ENCODE measurements at places on chromosomes 6 and 20. TPM values are rescaled to one million over a fixed set of nuclear protein-coding genes. Genes with fewer than 3 reads are reported as not detected.
A peak's percentile ranks its signal among the peaks of the same experiment; 100 is the strongest.

PACSIN1 gene
- 0.67 TPM for total RNA-seq

DNA sequence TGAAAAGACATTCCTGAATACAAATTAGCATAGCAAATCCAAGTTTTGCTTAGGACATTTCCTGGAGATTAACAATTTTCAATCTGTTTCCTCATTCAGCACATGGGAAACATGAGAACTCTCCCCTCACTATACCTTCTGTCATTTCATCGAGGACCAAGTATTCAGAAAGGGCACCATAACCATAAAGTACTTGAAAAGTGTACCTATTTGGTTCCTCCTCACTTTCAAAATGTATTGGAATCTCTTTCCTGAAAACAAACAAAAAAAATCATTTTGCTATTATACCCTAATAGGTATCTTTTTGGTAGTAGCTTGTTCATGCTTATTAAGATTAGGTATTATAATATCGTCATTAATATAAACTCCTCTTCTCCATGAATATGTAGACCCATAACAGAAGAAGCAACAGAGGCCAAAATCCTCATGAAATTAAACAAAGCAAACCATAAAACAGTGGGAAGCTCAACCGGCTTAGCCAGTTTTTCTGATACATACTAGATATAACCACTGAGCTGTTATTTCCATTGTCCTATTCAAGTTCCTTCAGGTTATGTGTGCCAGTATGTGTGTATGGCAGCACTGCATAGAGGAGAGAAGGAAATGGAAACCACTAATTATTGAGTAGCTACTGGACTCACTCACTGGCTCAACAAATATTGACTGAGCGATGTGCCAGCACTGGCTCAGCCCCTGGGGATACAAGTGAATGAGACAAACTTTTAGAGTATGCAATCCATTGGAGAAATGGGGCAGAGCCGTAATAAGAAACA lies 274.0 kb downstream of the MAFB start:
- DNase-seq, result peak; percentile 40

DNA sequence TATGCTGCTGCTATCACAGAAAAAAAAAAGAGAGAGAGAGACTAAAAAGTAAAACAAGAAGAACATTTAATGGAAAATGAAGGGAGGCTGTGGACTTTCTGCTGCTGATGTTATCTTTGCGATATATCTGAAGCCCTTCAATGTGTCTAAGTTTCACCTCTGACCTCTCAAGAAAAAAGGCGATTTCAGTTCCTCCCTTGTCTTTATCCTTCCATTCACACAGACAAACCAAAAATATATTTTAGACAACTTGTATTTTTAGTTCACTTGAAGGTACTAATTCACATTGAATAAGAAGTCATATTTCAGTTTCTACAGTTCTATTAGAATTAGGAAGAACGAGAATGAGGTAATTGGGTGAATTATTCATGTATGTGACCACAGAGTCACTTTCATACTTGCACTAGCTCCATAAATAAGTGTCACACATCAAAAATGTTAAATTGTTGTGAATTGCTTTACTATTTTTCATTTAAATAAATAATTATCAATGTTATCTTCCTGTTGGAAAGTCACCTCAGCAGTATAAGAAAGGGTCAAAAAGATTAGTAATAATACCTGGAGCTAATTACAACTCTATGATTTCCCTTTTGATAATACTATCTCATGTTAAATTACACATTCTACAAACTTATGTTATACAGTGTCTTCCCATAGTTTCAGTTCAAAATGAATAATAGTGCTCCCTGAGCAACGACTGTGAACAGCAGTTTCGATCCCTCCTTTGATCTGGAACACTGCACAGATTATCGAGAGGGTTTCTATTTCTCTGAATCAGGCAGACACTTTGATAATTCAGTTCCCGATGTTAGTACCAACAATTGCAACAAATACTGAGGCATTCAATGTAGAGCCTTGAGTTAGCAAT lies 85.2 kb upstream of the PLCB4 start:
- DNase-seq, result no peak

DNA sequence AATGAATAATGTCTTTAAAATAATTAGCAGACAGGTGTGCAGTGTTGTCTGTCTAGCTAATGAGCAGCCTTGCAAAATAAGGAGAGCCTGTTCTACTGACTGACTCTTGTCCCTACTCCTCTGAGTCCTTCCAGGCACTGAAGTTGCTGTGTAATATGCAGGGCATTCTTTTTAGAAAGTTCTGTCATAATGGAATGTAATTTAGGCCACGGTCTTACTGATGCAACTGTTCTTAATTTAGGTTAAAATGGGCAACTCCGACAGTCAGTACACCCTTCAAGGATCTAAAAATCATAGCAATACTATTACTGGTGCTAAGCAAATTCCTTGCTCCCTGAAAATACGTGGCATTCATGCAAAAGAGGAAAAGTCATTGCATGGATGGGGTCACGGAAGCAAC lies 133.9 kb downstream of the TIAM2 start:
- DNase-seq, result no peak

- no peak for DNase-seq
Observed at GRCh38 chr20:57842720-57843119, 132.9 kb upstream of the PMEPA1 start.

DNA sequence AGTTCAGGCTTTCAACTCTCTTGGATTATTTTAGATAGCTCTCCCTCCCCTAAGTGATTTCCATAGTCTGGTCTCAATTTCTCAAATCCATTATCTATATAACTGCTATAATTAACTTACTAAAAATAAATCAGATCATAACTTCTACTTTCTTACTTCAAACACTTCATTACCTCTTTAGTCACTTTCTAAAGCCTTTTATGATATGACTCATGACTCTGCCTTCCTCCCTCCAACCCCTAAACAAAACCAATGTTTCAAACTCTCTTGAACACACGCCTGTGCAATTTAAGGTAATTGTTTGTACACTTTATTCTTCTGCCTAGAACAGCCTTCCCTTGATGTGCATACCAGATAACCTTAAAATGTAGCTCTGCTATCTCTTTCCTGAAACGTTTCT lies 100.5 kb downstream of the LMBRD1 start:
- DNase-seq, result no peak

- DNase-seq, result no peak
Observed at GRCh38 chr20:57907131-57908000, 197.6 kb upstream of the PMEPA1 start.

GRCh38 chr20:6575912-6576401 lies 191.5 kb upstream of the BMP2 start:
- no peak for DNase-seq

SAMD3 gene
- 1.7 TPM for total RNA-seq

DNA sequence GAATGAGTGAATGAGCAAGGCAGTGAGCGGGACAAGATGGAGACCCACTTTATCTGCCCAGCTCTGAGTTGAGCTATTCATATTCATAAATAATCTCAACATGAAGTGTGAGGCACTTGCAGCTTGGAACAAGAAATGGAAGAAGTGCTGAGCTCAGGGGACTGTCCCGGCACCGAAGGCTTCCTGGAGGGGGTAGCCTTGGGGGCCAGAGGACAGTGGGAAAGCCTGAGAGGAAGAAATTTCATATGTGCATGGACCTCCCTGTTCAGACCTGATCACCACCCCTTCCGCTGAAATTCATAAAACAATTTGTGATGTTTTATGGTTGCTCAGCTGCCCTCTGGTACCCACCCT lies 103.2 kb downstream of the TOX2 start:
- no peak for DNase-seq

DNA sequence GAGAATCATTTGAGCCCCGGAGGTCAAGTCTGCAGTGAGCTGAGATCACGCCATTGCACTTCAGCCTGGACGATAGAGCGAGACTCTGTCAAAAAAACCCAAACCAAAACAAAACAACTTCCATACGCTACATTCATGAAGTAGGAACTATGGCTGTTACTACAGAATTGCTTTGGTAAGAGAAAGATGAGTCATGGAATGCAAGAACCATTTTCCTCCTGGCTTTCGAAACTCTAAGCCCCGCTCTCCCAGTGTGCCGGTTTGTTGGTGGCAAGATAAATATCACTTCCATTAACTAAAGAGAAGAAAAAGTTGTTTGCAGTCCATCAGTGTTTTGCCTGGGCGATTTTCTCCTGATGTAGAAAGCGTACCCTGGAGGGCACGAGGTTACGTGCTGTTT lies 61.3 kb downstream of the ZDHHC14 start:
- no peak for DNase-seq

DNA sequence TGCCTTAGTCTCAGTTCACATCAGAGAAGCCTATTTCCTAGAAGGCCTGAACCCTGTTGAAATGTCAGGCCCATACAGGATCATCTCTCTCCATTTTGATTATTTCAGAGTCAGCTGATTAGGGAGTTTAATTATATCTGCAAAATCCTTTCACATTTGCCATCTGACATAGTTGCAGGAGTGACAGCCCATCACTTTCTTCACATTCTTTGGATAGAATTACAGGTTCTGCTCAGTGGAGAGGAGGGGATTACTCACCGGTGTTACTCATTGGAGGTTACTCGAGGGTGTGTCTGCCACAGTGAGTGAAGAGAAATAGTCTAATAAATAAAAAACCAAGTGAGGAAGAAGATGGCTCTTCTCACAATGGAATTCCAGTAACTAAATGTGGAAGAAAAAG lies 216.8 kb downstream of the TMEM242 start:
- no peak for DNase-seq

DNA sequence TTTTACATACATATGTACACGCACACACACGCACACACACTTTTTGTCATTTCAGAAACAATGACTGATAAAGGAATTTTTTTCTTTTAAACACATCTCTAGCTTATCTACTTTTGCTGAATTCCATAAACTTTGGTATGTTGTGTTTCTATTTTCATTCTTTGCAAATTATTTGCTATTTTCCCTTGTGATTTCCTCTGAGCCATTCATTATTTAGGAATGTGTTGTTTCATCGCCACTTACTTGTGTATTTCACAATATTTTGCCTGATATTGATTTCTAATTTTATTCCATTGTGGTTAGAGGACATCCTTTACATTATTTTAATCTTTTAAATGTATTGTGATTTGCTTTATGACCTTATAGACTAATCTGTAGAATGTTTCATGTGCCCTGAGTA lies 23.6 kb upstream of the OR2J2 start:
- no peak for DNase-seq

- no peak for DNase-seq
Observed at GRCh38 chr20:49029203-49029602, 16.9 kb upstream of the CSE1L start.

GRCh38 chr6:1797801-1798200 lies 188.1 kb downstream of the FOXC1 start:
- DNase-seq, result no peak

GRCh38 chr6:144690133-144690532 lies 405.0 kb downstream of the UTRN start:
- no peak for DNase-seq
